Placental epithelial cell (primary cell): ENCODE measurements at places on chromosomes 16 and 17. TPM values are rescaled to one million over a fixed set of nuclear protein-coding genes. Genes with fewer than 3 reads are reported as not detected.

The FBXO39 gene
- not detected in 2 replicates for total RNA-seq

The GPRC5B gene
- 3.1 and 3.4 TPM in 2 replicates for total RNA-seq

The TMED6 gene
- 1.2 TPM in 1 of 2 replicates, not detected in the other for total RNA-seq

The HS3ST2 gene
- total RNA-seq = not detected in 2 replicates

The TMEM88 gene
- total RNA-seq = 2.0 and 3.3 TPM in 2 replicates

The PKMYT1 gene
- 6.2 and 10.2 TPM in 2 replicates for total RNA-seq

The NOTUM gene
- total RNA-seq = not detected in 2 replicates

The WNT9B gene
- total RNA-seq = not detected in 2 replicates

The SMIM5 gene
- total RNA-seq = 1.3 and 5.1 TPM in 2 replicates

The APOH gene
- total RNA-seq = not detected in 2 replicates

The ZSWIM7 gene
- total RNA-seq = 8.5 and 15.7 TPM in 2 replicates

The PABPN1L gene
- not detected in 2 replicates for total RNA-seq

The PSMB10 gene
- 22.9 and 23.2 TPM in 2 replicates for total RNA-seq

The NPIPB9 gene
- 3.9 TPM in 1 of 2 replicates, not detected in the other for total RNA-seq

The ZMYND15 gene
- total RNA-seq = under 0.01 TPM in 1 of 2 replicates, not detected in the other

The ITGB4 gene
- total RNA-seq = 30.2 and 274 TPM in 2 replicates

The HEATR9 gene
- total RNA-seq = not detected in 2 replicates

The CMTM2 gene
- not detected in 2 replicates for total RNA-seq

The UTS2R gene
- total RNA-seq = not detected in 2 replicates

The SEPTIN1 gene
- 0.39 TPM in 1 of 2 replicates, not detected in the other for total RNA-seq

The SDR42E1 gene
- total RNA-seq = 8.6 and 11.2 TPM in 2 replicates

The GPR179 gene
- under 0.01 TPM in 1 of 2 replicates, not detected in the other for total RNA-seq

The SOX8 gene
- 0.22 and 0.39 TPM in 2 replicates for total RNA-seq

The ZC3H7A gene
- total RNA-seq = 30.0 and 40.8 TPM in 2 replicates

The MYO15A gene
- total RNA-seq = 2.0 and 2.1 TPM in 2 replicates

The FNDC8 gene
- total RNA-seq = not detected in 2 replicates

The SLC5A2 gene
- total RNA-seq = 0.54 and 0.79 TPM in 2 replicates

The CTRL gene
- total RNA-seq = 0.65 and 0.79 TPM in 2 replicates

The SCNN1B gene
- not detected in 2 replicates for total RNA-seq

The NPW gene
- 0.33 and 0.39 TPM in 2 replicates for total RNA-seq

The TOM1L1 gene
- 19.2 and 23.6 TPM in 2 replicates for total RNA-seq

The NLRC5 gene
- 0.39 and 0.43 TPM in 2 replicates for total RNA-seq

The TNK1 gene
- total RNA-seq = 14.1 and 27.5 TPM in 2 replicates

The MT1G gene
- total RNA-seq = not detected in 2 replicates

The ACADVL gene
- 304 and 499 TPM in 2 replicates for total RNA-seq

The ASB16 gene
- 0.11 TPM in 1 of 2 replicates, not detected in the other for total RNA-seq

The SYT17 gene
- 10.4 and 20.4 TPM in 2 replicates for total RNA-seq

The HS3ST3A1 gene
- 0.33 and 0.79 TPM in 2 replicates for total RNA-seq

The OTOP2 gene
- total RNA-seq = not detected in 2 replicates

The KCNJ18 gene
- not detected in 2 replicates for total RNA-seq

The SLC12A4 gene
- 121 and 147 TPM in 2 replicates for total RNA-seq

The NUDT16L1 gene
- total RNA-seq = 23.2 and 27.7 TPM in 2 replicates

The AIPL1 gene
- not detected in 2 replicates for total RNA-seq

The SLC16A13 gene
- 2.7 and 3.1 TPM in 2 replicates for total RNA-seq
